ENCODE measurements at places on chromosomes 6 and 20.

- DNase-seq = no peak
Observed at GRCh38 chr6:144655376-144655775, 370.2 kb downstream of the UTRN start.

GRCh38 chr6:1611572-1612298, 2.0 kb downstream of the FOXC1 start:
- no peak for DNase-seq

DNA sequence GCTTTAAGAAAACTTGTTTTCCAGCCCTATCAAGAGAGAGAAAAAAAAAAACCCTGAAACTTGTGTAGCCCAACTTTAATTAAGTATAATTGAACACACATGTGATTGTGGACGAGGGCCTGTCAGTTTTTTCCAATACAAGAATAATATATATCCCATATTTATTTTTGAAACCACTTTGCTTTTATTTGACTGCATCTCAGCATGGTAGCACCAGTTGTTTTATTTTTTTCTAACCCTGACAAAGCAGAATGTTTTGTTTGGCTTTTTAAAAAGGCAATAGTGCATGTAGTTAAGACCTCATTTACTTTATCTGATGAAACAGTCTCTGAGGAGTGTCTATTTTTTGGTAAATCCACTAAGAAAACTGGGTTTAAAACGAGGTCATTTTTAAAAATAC, 257.7 kb downstream of the CDKAL1 start:
- no peak for DNase-seq

- DNase-seq = no peak
Observed at GRCh38 chr6:53520320-53520928, 24.5 kb downstream of the GCLC start.

- no peak for DNase-seq
Observed at GRCh38 chr6:110761371-110761770, 53.9 kb downstream of the CDK19 start.

GRCh38 chr6:2485116-2485515, 239.7 kb upstream of the GMDS start:
- no peak for DNase-seq

DNA sequence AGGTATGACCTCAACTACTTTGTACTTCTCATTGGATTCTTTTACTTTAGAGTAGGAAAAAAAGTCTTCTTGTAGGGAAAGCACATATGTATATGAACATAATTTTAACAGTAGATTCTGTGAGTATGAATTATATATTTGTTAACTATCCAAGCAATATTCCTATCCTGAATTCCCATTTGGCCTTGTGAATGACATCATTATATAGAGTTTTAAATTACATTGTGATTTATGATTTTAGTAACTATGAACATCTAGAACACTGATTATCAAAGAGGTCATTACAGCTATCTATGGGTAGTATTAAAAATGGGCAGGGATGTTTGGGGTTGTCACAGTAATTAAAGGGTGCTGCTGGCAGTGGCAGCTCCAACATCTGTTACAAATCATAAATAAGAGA, 163.9 kb upstream of the TFAP2D start:
- DNase-seq = no peak

All from HCT116 (cell line).